ENCODE measurements at places on chromosomes 7 and 10.

GRCh38 chr10:93272884-93273675 lies 199.4 kb downstream of the CYP26A1 start:
- no peak for DNase-seq

DNA sequence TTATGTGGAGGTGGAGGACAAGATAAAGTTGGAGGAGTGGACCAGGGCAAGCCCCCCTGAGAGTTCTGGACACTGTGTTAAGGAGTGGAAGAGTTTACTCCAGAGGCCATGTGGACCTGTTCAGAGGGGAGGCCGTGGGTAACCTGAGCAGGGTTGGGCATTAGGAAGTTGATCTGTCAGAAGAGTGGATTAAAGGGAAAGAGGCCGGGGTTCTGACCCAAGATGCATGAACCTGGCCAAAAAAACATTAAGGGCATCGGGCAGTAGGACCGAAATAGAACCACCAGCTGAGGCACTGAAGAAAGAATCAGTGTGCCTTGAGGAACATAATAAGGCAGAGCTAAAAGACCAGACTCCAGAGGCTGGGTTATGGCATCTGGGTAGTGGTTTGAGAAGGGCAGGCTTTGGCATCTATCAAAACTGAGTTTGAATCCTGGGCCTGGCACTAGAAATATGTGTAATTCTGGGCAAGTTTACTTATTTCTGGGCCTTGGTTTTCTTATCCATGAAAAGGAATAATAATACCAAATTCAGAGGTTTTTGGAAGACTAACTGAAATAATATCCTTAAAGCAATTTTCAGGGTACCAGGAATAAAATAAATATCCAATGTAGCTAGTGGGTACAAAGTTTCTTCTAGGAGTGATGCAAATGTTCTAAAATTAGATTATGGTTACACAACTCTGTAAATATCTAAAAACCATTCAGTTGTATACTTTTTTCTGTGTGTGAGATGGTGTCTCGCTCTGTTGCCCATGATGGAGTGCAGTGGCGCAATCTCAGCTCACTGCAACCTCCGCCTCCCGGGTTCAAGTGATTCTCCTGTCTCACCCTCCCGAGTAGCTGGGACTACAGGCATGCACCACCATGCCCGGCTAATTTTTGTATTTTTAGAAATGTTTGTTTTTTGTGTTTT lies 10.9 kb upstream of the FRAT1 start:
- DNase-seq: no peak

DNA sequence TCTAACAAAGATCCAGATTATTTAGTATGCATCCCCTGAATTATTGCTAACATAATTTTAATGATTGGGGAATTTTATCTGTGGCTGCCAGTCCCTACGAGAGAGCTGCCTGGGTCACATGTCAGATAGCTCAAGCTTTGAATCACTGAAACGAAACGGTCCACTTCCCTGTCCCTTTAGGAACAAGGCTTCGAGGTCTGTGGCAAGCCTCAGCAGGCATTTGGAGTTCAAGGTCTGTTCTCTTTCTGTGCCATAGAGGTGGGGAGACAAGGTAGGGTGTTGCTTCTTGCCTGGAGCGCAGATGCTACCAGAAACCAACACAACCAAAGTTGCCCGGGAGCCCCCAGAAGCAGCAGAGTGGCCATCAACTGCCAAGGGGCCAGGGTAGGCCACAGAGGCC lies 13.9 kb upstream of the SH2D4B start:
- DNase-seq: no peak

DNA sequence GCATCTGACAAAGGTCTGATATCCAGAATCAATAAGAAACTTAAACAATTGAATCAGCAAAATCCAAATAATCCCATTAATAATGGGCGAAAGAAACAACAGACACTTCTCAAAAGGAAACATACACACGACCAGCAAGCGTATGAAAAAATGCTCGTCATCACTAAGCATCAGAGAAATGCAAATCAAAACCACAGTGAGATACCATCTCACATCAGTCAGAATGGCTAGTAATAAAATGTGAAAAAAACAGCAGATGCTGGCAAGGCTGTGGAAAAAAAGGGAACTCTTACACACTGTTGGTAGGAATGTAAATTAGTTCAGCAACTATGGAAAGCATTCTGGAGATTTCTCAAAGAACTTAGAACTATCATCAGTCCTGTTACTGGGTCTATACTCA lies 496.7 kb downstream of the SH2D4B start:
- DNase-seq: no peak

- DNase-seq: no peak
Measured at GRCh38 chr7:45623157-45623556, 49.0 kb downstream of the ADCY1 start.

- DNase-seq: no peak
Measured at GRCh38 chr7:32496052-32496813, 944 bp downstream of the AVL9 start.

DNA sequence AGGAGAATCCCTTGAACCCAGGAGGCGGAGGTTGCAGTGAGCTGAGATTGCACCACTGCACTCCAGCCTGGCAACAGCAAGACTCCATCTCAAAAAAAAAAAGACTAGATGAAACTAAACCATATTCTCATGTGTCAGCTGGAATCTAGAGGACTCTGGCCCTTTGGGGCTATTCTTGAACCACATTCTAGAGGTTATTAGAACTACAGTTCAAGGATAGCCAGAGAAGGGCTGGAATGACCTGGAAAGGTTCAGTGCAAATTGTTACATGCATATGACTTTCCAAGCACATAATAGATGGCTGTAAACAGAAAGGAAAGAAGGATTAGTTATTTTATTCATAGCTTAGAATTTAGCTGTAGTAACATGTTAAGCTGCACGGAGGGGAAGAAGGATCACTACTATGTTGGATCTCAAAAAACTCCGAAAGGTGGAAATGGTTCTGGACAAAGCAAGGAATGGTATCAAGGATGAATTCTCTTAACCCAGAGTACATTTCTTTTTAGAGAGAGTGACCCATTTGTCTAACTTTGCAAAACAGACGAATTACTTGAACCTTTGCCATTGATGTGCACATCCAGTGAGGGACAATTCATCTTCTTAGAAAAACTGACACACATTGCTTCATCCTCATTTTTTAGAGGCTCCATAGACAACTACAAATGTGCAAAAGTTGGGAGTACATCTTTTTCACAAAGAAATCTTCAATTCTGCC lies 124.0 kb upstream of the SAMD8 start:
- no peak for DNase-seq

DNA sequence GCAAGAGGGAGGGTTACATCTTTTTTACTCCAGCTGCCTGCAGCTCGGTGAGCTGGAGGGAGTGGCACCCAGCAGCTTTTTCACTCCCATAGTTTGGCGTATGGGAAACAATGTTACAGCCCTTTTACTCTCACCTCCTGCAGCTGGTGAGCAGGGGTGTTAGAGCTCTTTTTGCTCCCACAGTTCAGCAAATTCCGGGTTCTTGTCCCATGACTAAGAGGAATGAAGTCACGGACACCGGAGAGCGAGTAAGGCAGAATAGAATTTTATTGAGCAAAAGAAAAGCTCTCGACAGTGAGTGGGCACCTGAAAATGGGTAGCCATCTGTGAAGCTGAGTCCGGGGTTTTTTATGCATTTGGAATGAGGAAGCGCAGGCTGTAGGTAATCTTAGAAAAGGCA lies 446.6 kb downstream of the GFRA1 start:
- no peak for DNase-seq

DNA sequence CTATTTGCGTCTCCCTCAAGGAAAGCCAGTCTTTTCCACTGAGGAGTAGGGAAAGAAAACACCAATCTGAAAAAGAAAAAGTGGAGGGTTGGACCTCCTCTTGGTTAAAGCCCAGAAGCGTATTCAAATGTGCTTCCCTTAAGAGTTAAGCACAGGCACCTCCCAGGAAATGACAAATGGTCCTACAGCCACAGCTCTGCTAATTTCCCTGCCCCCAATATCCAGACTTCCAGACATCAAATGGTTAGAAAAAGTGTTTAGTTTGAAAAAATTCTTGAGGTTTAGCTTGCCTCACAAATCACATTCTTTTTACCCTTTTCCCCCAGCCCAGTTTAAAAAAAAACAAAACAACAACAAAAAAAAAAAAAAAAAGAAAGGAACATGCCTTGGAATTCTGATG lies 19.0 kb upstream of the COL1A2 start:
- no peak for DNase-seq

- DNase-seq: no peak
Measured at GRCh38 chr10:78699971-78700370, 368.8 kb upstream of the ZMIZ1 start.

DNA sequence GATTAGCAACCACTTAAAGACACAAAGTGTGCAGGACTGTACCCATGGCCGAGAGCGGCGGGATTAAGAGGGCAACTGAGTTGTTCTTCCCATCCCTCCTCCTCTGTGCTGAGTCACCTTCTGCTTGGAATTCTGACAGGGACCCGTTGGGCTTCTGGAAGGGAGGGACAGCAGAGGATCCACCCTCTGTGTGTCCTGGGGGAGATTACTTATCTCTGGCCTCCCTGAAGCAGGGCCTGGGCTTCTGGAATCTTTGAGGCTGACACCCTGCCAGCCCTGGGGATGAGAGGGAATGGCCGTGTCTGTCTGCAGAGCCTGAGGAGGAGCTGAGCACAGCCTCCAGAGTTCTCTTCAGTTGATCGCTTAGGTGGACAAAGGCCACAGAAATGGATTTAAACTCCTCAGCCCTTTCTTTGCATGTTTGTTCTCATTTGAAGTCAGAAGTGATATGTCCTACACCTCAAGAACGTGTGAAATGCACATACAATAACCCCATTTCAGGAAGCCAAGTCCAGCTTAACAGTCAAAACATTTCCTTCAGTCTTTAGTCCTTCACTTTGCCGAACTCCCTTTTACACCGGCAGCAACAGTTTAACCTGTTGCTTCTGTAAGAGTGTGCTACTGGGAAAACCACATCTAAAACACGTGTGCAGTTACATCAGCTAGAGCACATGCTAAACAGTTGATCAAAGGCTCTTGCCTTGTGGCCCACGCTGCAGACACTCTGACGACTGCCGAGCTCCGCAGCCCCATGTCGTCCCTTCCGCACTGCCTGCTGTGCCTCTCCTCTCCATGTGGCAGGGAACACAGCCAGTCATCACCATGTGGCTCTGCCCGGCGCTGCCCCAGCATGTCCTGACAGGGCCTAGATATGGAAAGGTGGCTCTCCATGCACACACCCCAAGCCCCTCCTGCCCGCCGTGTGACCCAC lies 55.7 kb downstream of the IKZF1 start:
- DNase-seq: no peak

DNA sequence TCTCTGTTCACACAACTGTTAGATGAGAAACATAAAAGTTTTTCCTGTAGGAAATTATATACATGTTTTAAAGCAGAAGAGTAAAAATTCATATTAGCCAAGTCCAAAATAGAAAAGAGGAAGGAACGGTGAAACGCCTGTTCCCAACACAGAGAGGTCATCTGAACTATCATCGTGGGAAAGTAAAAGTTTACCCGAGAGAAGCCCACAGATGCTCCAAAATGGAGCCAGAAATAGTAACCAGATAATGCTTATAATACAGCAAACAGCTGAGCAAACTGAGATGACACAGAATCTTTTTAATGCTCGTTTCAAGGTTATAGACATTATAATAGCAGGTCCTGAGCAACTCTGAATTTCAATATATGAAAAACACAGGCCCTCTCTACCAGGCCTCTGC lies 24.5 kb downstream of the FRMD4A start:
- DNase-seq: no peak

DNA sequence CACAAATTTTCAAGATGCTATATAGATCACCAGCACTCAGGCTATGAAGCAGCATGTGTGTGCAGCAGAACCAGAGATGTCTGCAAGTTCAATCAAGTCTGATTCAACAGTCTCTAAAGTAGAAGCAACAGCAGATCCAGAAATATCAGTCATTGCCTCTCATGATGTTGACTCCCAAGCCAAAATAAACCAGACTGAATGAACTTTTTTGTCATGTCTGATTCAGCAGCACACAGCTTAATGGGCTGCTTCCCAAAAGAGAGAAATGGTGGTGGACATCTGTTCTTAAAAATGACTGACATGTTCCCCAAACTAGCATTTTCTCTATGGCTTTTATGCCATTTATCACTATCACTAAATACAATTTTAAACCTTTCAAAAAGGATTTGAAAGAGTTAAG lies 53.8 kb downstream of the TMEM26 start:
- no peak for DNase-seq

DNA sequence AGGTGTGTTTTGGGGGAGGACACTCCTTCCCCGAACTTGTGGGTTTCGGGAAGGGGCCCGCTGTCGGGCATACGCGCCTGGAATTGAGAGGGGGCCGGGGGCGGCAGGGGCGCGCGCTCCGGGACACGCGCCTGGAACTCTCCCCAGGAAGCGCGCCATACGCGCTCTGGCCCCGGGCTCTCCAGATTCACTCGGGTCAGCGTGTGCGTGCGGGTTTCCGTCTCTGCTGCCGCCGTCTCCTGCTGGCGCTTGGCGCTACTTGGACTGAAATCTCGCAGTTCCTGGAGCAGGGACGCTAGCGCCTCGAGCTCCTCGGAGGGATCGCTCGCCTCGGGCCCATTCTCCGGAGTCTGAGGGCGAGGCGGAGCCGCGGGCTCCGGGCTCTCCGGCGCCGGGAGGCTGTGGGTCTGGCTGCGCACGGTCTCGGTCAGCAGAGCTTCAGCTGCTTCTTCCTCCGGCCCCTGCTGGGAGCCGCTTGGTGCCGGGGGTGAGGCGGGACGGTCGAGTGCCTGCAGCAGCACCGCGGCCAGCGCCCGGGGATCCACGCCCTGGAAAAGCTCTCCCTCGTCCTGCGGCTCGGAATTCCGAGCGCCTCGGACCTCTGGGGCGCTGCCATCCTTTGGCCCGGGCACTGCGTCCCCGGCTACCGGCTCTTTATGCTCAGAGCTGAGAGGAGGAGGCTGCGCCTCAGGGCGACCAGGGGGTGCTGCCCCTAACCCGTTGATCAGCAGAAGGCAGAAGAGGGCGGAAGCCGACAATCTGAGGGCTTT lies 1.1 kb downstream of the VGF start:
- no peak for DNase-seq

GRCh38 chr7:103686064-103686463 lies 240.1 kb upstream of the SLC26A5 start:
- no peak for DNase-seq

DNA sequence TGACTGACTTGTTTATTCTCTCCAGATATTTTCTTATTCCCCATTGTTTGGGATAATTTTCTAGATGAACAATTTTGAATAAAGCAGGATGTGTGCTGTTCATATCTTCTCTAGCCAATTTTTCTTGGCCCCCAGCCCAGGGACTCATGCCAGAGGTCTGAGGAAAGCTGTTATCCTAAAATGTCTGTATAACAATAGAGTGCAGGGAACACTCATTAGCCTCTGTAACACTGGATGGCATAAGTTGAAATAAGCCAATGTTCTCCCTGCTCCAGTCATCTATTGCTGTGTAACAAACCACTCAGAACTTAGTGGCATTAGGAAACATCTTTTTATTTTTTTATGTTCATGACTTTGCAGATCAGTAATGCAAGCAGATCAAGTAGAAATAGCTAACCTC lies 121.7 kb upstream of the TRIM24 start:
- DNase-seq: no peak

DNA sequence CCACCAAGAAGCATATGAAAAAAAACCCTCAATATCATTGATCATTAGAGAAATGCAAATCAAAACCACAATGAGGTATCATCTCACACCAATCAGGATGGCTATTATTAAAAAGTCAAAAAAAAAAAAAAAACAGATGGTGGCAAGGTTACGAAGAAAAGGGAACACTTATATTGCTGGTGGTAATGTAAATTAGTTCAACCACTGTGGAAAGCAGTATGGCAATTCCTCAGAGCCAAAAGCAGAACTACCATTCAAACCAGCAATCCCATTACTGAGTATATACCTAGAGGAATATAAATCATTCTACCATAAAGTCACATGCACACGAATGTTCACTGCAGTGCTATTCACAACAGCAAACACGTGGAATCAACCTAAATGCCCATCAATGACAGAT lies 46.0 kb downstream of the CNOT4 start:
- DNase-seq: no peak

All from head of caudate nucleus (tissue), 42 donors.